Cerebellar nuclear complex (tissue), 1 donor: ENCODE measurements at places on chromosomes 12 and 14.

- DNase-seq = no peak
Measured at GRCh38 chr14:97975962-97976361, 1178.8 kb downstream of the VRK1 start.

DNA sequence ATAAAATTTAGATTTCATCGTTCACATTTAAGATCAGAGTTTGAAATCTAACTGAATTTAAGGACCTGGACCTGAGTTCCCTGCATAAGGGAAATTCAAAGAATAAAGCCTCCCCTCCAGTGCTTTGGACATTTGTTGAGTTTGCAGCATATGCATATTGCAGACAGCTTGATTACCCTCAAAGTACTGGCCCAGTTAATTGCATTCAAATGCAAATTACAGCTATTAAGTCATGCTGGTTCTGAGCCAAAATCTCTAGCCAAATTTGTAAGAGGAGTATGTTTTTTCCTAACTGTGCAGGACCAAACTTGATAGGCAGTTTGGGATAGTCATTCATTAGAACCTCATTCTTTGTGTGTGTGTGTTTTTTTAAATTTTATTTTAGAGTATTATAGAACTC is 9.1 kb upstream of the KIF21A start:
- no peak for DNase-seq

DNA sequence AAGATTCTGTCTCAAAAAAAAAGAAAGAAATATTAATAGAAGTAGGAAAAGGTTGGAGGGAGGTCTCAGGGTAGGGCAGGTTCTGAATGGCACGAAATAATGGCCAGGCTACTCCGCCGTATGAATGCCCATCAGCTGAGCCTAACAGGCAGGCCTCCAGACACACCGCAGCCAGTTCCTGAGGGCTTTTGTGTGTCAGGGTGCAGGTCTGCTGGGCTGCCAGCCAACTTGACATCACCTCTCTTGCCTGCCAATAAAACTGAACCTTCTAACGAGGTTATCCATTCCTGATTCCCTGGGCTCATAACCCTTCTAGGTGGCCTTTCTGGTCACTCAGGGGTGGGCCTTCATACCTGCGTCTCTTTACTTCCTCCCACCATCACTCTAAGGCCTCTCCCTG is 3.0 kb downstream of the IFI27 start:
- DNase-seq = no peak

GRCh38 chr12:43214166-43214565 is 337.8 kb downstream of the ADAMTS20 start:
- no peak for DNase-seq

GRCh38 chr12:105275997-105276733 is 40.2 kb upstream of the APPL2 start:
- no peak for DNase-seq

GRCh38 chr14:23432102-23432925 is 3.1 kb downstream of the MYH7 start:
- no peak for DNase-seq

DNA sequence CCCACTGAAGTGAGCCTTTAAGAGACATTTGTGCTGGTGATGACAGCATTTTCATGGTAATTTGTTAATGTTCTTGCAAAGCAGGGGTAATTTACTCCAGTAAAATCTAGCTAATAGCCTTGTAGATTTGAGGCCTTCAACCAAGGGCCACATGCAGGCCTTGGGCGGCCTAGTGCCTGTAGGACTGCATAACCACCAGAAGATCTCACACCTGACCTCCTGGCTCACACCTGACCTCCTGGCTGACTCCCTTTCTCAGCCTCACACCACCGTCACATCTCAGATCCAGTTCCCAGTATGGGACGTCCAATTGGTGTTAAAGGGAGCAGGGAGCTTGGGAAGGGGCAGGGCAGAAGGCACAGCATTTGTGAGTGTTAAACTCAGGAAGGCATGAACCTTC is 26.9 kb downstream of the C12orf42 start:
- DNase-seq = no peak

GRCh38 chr12:49672301-49673217 is 34.6 kb downstream of the FMNL3 start:
- no peak for DNase-seq

DNA sequence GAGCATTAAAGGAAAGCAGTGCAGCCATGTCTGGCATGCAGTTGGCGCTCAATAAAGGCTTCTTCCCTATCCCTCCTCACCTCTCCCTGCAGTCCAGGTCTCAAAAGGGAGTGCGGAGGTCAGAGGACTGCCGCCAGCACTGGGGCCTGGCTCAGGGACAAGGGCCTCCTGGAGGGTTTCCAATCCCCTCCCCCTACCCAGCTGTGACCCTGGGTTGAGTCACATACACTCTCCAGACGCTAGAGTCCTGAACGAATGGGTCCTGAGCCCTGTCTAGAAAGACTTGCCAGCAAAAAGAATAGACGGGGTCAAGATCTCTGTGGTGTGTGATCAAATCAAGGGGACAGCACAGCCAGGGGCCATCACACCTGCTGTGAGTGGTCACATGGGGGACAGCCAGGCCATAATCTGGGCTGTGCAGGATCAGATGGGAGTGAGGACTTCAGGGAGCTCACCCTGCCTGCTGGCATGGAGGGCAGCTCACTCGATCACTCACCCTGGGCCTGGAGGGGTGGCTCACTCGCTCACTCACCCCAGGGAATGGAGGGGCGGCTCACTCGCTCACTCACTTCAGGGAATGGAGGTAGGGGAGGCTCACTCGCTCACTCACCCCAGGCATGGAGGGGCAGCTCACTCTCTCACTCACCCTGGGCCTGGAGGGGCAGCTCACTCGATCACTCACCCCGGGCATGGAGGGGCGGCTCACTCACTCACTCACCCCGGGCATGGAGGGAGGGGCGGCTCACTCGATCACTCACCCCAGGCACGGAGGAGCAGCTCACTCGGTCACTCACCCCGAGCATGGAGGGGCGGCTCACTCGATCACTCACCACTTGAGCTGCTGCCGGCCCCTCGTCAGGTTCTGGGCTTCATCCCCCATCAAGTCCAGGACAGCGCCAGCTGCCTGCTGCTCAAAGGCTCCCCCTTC is 12.8 kb downstream of the CFAP73 start:
- no peak for DNase-seq

DNA sequence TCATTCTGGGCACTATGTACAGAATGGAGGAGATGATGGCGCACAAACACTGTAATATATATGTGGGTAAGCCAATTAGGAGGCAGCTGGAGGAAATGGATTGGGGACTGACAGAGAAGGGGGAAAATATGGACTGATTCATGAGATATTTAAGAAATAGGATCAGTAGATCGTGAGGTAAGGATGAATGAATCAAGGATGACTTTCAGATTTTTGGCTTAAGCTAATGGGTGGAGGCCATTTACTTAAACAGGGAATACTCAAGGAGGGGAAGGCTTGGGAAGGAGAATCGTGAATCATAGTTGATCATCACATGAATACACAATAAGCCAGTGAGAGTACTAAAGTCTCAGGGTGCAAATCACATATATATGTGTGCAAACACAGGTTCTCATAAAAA is 11.2 kb upstream of the GNPNAT1 start:
- DNase-seq = no peak

GRCh38 chr12:57541001-57541400 is 6.0 kb downstream of the DCTN2 start:
- no peak for DNase-seq

DNA sequence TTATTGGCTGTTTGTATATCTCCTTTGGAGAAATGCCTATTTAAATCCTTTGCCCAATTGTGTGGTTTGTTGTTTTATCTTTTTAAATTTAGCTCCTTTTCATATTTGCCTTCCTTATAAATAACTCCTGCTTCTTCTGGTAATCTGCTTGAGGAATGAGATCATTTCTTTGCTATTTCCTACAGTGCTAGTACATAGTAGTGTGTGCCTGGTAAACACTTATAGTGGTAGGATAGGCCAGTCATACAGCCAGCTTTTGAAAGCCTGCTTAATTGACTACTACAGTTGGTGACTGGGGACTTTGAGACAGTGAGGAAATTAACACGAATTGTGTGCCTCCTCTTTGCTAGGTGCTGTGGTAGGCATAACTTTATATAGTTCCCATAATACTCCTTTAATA is 68.7 kb downstream of the BORCS5 start:
- DNase-seq = no peak
